Retina (tissue), 1 donor: ENCODE measurements at places on chromosomes 7 and 10.

DNA sequence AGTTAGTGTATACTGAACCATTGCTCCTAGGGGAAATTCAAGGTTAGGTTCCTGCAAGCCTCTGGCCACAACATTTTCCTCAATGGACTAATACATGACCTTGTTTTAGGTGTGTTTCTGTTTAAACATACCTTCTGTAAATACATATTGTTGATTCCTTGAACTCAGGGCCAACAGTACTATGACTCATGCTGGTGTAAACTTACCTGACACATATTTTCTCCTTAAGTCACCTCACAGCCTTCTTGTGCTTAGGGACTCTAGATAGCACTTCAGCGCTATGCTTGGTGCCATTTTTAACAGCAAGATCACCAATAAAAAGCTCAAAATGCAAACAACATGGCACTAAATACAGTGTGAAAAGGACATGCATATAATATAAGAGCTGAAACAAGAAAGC, 176.4 kb downstream of the TAX1BP1 start:
- no peak for DNase-seq

GRCh38 chr10:102230861-102231356, 4.8 kb downstream of the ELOVL3 start:
- peak; percentile 74 for DNase-seq

GRCh38 chr10:10817609-10818008, 200.1 kb upstream of the CELF2 start:
- no peak for DNase-seq

GRCh38 chr7:114047889-114048288, 129.1 kb upstream of the PPP1R3A start:
- no peak for DNase-seq

DNA sequence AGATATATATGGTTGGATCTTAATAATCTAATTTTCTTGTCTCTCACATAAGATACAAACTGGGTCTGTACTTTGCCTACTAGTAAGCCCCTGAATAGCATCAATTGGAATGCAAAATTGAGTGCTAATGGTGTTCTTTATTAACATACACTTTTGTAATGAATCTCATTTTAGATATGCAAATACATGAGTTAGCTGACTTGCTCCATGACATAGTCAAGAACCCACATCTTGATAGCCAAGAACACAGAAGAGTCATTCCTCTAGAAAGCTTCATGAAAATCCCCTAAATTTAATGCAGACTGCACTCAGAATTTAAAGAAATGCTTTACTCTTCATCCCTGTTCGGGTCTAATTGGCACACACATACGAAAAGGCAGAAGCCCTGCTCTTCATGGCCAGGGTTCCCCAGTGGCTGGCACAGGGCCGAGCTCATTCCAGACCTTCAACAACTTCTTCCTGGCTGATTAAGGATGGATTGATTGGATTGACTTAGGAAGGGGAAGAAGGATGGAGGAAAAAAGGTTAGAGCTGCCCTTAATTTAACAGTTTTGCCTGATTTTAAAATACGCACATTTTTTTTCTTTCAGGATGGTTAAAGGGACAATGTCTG, 431.1 kb upstream of the KLF6 start:
- DNase-seq, result no peak

GRCh38 chr10:49357910-49358309, 38.0 kb downstream of the DRGX start:
- DNase-seq, result no peak

DNA sequence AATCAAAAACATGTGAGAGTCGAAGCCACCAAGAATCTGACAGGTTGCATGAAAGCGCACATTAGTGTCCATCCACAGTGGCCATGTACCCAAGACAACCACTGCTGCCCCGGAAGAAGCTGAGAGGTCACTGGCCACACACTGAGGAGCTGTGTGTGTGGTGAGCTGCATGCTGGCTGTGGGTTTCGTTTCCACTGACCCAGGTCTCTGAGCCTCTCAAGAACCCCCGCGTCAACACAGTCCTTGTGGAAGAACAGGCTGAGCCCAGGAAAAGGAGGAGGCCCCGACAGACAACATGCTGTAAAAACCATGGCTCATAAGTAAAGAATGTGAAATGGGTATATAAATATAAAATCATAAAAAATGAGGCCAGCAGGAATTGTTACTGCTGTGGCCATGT, 8.2 kb downstream of the VIPR2 start:
- no peak for DNase-seq

GRCh38 chr7:70356787-70357328, 758.6 kb downstream of the AUTS2 start:
- DNase-seq, result no peak

- no peak for DNase-seq
These were observed 28.0 kb upstream of the PPIF start for GRCh38 chr10:79319115-79319771.

DNA sequence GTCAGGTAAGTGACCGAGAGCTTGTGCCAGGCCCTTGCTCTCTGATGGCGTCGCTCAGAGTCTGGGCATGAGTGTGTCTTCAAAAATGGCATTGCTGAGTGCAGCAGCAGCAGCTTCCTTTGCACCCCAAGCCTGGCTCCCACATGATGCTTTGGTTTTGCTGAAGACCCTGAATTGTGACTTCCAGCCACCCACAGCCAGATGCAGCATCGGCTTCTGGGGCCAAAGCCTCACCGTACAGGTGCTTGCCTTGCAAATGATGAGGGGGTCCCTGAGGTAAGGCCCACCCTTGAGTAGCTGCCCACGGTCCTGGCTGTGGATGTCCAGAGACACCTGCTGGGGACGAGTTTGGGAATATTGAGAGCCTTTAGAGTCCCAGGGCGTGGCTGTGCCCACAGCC, 57.9 kb downstream of the JAKMIP3 start:
- no peak for DNase-seq

GRCh38 chr10:88218362-88218761, 354.9 kb downstream of the PTEN start:
- DNase-seq, result no peak

GRCh38 chr10:49183596-49184542, 4.3 kb downstream of the TMEM273 start:
- no peak for DNase-seq

DNA sequence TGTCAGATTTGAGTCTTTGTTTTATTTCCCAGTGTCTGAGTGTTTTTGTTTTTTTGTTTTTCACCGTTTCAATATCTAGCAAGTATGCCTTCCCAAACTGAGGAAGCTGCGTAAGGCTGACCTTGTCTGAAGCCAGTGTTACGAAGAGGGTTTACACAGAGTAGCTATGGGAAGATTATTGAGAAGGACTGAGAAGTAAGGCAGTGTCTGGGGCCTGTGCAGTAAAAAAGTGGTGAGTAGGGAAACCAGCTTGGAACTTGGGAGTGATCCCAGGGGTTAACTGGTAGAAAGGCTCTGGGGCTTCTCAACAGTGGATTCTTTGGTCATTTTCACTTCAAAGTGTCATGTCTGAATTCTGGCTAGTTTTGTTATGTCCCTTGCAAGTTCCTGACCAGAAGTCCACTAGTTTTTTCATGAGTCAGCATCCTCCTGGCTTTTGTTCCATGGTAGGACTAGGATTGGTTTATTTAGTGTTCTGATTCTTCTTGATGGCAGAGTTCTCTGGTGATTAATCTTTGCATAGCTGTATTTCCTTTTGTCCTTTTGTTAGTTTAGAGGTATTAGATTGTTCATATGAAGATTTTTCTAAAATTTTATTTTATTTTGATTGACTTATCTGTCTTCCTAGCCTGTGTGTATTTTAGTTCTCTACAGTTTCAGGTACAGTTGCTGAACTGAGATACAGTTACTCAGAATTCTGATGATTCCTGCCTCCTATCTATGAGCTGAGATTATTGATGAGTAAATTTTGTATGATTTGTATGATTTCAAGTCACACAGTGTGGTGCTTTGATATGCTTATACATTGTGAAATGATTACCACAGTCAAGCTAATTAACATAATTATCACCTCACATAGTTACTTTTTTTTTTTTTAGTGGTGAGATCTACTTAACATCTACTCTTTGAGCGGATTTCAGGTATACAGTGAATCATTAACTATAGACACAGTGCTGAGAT, 19.0 kb downstream of the GARS1 start:
- no peak for DNase-seq

DNA sequence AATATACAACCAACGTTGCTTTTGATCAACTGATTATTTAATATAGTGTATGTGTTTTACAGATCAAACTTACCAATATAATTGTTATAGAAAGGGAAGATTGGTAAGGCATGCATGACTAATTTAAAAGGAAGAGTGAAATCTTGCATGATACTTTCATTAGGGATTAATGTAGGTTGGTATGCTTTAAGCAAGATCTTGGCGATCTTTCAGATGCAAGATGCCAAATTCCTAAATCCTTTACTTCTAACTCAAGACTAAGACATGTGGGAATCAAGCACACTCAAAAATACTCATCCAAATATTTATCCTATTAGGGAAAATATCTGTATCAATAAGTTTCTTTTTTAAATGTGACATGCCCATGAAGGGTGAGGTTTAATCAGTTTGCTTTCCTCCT, 321.4 kb upstream of the MEOX2 start:
- DNase-seq, result no peak

DNA sequence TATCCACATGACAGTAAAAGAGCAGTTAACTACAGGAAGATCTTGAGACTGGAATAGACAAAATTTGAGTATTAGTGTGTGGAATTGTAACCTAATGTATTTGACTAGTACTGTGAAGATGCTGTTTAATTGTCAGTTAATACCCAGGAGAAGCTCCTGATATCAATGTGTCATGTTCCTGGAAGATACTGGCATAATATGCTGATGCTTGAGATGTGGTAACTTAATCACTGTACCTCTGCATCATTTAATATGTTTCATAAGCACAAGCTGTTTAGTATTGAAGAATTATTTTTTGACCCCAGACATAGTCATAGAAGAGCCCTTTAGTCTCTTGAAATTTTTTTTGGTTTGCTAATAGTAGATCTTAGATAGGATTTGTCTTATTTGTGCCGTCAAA, 15.4 kb downstream of the CCSER2 start:
- DNase-seq, result no peak

DNA sequence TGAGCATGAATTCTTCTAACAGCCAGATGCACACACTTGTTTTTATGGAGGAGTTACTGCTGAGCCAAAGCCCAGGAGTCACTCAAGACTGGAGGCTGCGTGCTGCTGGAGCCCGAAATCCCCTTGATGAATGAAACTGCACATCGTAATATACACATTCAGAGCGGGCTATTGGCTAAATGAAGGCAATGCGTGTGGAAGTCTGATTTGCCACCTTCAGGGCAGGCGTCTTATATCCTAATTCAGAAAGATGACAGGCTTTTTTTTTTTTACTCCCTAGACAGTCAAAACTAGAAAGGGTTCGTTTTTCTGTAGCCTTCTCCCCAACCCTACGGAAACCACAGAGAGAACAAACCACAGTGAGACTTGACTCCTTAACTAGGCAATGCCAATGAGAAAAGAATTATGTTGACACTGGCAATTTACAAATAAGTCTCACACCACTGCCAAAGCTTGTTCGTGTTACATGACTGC, 227.2 kb upstream of the KLF14 start:
- DNase-seq, result no peak
